ENCODE measurements at places on chromosomes 7 and 10.

GRCh38 chr7:24572393-24572996, 757 bp upstream of the PALS2 start:
- no peak for DNase-seq

DNA sequence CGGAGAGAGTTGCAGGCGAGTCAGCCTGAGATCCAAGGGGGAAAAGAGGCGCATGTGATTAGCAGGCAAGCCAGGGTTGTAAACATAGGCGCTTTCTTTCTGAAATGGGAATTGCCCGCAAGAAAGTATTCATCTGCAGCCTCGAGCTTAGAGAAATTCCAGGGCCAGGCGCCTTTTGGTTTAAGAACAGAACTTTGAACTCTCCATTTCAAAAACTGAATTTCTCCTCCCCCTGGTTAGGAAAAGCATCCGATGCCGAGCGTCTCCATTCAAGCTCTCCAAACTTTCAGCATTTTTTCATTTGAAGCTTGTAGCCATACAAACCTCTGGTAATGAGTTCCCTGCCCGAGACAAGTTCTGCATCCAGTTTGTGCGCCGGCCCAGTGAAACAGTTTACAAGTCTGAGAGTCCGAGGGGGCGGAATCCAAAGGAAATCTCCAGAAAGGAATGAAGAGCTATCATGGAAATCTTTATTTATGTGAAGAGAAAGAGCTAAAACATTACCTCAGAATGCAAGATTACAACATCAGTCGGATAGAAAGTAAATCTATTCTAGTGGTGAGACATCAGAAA, 69.9 kb downstream of the FAM204A start:
- peak; percentile 18 for DNase-seq

GRCh38 chr7:130352194-130353074, 7.8 kb downstream of the CPA5 start:
- no peak for DNase-seq

DNA sequence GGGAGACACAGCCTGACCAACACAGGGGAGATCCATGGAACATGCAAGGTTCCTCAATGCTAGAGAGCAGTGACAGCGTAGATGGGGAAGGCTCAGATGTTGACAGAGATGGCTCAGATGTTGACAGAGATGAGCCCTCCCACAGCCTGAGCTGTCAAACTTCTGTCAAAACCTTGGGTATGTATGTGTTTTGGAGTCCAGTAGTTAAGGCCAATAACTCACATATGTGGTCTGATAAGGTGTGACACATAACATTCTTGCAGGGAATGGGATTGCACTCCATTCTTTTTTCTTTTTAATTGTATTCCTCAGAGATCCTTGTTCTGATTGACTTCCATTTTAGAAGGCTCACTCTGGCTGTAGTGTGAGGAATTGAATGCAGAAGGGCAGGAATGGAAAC, 136.3 kb downstream of the C1GALT1 start:
- no peak for DNase-seq

DNA sequence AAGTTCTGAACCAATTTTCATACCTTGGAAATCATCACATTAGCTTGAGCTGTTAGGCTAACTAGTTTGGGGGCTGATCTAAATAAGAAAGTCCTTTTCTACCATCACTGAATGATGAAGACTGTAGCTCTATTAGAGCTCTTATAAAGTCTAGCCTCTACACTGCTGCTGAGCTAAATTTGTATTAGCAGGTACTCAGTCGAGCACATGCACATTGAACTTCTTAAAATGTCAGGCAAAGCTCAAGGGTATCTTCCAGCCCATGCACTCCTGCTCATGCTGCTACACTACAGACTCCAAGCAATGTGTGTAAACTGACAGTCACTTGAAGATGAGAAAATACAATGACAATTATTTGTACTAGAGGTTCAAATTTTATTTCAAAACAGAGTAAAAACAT, 158.8 kb upstream of the TMEM229A start:
- DNase-seq = no peak

DNA sequence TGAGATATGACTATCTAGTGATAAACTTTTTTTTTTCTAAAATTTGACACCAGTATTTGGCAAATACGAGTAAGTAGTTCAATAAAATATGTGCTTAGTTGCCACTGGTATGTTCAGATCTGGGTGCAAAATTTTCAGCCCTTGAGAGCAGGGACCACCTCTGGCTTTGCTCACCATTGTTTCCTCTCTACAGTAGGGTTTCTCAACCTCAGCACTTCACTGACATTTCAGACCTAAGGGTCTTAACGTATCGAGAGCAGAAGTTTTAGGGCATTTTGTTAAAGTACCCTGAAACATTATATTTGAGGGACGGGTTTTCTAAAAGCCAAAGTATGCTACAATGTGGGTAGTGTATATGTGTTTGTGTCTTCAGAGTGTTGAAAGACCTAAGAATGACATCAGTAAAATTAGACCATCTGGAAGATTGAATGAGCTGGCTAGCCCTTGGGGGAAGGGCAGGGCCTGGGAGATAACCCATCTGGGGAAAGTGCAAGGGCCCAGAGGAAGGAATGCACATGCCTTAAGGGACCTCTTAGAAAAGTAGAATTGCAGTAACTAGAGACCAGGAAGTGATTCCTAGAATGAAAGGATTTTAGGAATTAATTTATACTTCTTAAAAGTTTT, 11.8 kb downstream of the BZW2 start:
- DNase-seq = peak; percentile 19

GRCh38 chr7:123681561-123681960, 25.9 kb downstream of the LMOD2 start:
- no peak for DNase-seq

DNA sequence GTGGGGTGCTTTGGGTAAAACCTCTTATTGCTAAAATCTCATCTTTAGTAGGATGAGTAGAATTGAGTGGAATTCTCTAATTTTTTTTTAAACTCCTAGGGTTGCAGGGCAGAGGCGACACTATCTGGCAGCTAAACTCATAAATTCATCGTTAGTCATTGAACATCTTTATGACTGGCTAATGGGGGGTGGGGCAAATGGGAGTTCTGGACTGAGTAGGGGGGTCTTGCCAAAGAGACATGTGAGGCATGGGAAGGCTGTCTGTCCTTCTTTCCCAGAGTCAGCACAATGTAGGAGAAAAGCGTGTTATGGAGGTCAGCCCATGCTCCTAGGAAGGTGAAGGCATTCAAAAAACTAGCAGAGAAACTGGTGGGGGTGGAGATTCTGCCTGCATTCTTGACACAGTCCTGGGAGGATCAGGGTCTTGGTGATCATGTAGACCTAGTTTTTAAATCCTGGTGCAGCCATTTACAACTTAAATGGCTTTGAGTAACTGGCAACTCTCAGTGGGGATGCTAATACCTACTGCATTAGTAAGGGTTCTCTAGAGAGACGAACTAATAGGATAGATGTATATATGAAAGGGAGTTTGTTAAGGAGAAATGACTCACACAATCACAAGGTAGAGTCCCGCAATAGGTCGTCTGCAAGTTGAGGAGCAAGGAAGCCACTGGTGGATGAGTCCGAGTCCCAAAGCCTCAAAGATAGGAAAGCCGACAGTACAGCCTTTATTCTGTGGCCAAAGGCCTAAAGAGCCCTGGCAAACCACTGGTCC, 47.7 kb downstream of the EMX2 start:
- DNase-seq = peak; percentile 38

- DNase-seq = no peak
Observed at GRCh38 chr10:87722716-87723115, 63.0 kb downstream of the PAPSS2 start.

GRCh38 chr7:7772397-7772821, 54.0 kb upstream of the RPA3 start:
- no peak for DNase-seq

GRCh38 chr10:100184426-100184825, 1.4 kb downstream of the ERLIN1 start:
- DNase-seq = no peak

DNA sequence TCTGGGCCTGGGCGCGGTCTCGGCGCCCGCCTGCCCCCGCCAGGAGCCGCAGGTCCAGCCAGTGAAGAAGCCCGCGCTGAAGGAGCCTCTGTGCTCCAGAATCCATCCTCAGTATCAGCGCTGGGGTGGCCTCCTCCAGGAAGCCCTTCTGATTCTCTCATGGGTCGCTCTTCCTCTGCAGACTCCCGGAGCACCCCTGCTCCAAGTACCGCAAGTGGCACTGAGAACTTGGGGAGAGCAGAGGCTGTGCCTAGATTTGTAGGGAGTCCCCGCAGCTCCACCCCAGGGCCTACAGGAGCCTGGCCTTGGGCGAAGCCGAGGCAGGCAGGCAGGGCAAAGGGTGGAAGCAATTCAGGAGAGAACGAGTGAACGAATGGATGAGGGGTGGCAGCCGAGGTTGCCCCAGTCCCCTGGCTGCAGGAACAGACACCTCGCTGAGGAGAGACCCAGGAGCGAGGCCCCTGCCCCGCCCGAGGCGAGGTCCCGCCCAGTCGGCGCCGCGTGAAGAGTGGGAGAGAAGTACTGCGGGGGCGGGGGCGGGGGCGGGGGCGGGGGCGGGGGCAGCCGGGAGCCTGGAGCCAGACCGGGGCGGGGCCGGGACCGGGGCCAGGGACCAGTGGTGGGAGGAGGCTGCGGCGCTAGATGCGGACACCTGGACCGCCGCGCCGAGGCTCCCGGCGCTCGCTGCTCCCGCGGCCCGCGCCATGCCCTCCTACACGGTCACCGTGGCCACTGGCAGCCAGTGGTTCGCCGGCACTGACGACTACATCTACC, at the start of gene ALOX5:
TSS of gene ALOX5 (plus strand) at position 641 of the 774 bp plus-strand sequence. CDS start at position 705, 64 bp downstream.
- no peak for DNase-seq

GRCh38 chr10:52956861-52957260, 184.3 kb upstream of the MBL2 start:
- no peak for DNase-seq

- no peak for DNase-seq
Observed at GRCh38 chr7:31119249-31119648, 67.1 kb downstream of the ADCYAP1R1 start.

- no peak for DNase-seq
Observed at GRCh38 chr10:101438881-101439391, 85.0 kb downstream of the BTRC start.

GRCh38 chr7:135447748-135448147, 62.2 kb downstream of the CNOT4 start:
- DNase-seq = peak; percentile 11

GRCh38 chr7:3730276-3730675, 429.2 kb downstream of the SDK1 start:
- peak; percentile 52 for DNase-seq

DNA sequence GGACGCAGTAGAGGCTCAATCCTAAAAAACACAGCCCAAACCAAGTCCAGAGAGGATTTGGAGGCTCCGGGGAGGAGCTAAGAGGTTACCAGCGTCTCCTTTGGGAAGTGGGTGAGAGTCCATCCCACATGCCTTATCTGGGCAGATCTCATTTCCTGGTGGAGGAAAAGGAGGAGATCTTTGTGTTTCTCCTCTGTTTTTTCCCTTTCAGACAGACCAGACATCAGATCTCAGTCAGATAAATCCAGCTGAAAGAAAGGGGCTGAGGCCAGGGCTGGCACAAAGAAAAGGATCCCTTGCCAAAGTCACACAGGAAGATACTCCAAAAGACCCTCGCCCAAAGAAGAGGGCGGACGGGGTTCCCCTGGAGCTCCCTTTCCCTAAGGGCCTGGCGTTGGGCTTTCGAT, 58.3 kb upstream of the COMTD1 start:
- DNase-seq = peak; percentile 51
